ENCODE measurements at places on chromosomes 5 and 9.

- DNase-seq = no peak
Measured at GRCh38 chr5:31478901-31479300, 53.0 kb downstream of the DROSHA start.

- no peak for DNase-seq
Measured at GRCh38 chr9:2677915-2678889, 39.1 kb upstream of the KCNV2 start.

- DNase-seq = no peak
Measured at GRCh38 chr5:54766748-54767147, 218.6 kb downstream of the ESM1 start.

DNA sequence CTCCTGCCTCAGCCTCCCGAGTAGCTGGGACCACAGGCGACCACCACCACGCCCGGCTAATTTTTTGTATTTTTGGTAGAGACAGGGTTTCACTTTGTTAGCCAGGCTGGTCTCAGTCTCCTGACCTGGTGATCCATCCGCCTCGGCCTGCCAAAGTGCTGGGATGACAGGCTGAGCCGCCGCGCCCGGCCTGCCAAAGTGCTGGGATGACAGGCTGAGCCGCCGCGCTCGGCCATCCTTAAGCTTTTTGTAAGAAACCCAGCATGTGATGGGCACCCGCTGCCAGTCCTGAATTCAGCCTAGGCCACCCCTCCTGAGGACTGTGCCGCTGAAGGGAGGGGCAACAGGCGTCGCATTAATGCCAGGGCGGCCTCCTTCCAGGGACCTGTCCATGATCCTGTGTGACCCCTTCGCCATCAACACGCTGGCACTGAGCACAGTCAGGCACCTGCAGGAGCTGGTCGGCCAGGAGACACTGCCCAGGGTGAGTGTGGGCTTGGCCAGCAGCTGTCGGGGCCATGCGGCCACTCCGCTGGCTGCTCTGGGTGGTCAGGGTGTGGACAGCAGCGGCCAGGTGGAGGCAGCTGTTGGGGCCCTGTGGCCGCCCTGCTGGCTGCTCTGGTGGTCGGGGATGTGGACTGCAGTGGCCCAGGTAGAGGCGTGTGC lies 10.5 kb downstream of the NELFB start:
- DNase-seq = peak; percentile 48

DNA sequence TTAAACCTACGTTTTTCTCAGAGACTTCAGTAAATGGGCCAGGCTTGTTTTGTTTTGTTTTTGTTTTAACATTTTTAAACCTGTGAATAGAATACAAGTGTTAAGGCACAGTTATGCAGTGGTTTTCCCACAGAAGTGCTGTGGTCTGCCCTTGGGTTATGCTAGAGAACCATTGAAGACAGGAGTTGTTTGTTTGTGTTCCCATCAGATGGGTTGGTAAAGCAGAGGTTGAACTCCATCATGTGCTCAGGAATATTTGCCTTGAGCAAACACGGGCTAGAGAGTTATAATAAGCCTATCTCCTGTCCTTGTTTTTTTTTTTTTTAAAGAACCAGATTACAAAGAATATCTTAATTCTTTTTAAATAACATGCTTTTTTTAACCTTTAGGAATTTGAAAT lies 28.5 kb downstream of the RHOBTB3 start:
- no peak for DNase-seq

- DNase-seq = no peak
Measured at GRCh38 chr9:125521462-125522327, 185.3 kb downstream of the MAPKAP1 start.

- DNase-seq = no peak
Measured at GRCh38 chr5:154365823-154366222, 80.0 kb upstream of the SAP30L start.

- no peak for DNase-seq
Measured at GRCh38 chr9:7071916-7072315, 314.1 kb downstream of the KDM4C start.

GRCh38 chr5:78526049-78526525 lies 122.5 kb downstream of the LHFPL2 start:
- DNase-seq = no peak

- DNase-seq = no peak
Measured at GRCh38 chr9:108053555-108054061, 564.0 kb upstream of the KLF4 start.

DNA sequence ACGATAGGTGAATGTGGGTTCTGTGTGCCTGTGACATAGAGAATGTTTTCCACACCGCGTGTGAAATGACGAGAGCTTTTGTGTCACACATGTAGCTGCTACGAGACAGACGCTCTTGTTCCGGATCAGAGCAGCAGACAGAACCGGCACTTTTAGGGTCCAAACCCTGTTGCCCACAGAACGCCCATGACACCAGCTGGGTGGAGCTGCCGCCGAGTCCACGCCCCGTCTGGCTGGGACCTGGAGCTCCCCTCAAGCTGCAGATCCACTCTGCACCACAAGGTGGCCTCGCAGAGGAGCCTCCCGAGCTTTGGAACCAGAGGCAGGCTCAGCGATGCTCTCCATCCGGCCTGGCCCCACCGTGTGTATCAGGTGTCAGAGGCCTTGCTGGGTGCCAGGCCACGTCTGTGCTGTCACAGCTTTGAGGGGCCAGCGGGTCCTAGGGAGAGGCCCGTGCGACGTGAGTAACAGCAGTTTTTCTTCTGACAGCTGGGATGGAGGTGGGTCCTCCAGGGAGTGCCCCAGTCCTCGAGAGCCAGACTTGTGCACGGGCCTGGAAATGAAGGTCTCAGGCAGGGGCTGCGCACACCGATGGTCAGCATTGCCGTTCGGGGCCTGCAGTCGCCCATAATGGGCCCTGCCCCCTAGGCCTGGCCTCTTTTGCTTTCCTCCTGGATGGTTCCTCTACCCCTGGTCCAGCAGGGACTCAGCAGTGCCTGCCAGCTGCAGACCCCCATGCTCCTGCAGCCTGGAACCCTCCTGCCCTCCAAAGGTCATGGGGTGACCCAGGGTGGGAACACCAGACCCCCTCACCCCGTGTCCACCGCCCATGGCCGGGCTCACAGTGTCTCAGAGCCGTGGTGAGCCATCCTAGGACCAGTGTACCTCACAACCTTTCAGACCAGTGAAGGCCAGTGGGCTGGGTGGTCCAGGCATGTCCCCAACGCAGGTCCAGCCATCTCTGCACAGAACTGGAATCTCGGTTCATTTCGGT lies 2.5 kb upstream of the LRRC14B start:
- peak; percentile 93 for DNase-seq

GRCh38 chr5:149358294-149358651 lies 427 bp downstream of the PCYOX1L start:
- no peak for DNase-seq

DNA sequence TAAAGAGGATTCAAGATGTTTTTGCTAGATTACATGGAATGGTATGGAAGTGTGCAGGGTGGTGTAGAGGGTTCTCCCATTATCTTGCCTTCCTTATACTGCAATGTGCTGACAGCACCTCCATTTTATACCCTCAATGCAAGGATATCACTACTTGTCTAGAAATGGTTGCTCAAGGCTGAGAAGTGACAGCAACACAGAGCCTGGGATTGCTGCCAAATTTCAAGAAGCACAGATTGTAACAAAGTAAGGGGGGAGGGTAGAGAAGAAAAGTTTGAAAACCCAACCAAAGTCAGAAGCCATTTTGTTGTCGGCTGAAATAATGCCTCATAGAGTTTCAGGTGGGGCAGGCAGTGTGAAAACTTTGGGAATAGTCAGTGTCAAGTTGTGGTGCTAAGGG lies 29.8 kb downstream of the PCDHAC2 start:
- DNase-seq = no peak

GRCh38 chr5:68196876-68197275 lies 18.7 kb upstream of the PIK3R1 start:
- no peak for DNase-seq

DNA sequence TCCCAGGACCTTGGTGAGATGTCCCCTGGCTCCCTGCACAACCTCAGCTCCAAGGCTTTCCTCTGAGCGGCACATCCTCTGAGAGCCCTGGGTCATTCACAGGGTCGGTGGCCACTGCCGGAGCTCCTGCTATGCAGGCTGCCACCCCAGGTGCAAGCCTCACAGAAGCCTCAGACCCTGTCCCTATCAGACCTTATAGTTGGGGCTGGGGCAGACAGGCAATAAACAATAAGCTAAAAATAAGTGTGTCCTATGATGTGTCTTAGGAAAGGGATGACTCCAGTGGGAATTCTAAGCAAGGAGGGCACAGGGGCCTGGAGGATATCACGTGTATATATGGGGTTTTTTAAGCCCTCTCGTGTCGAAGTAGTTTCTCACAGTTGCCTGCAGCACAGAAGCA lies 91.3 kb downstream of the SYK start:
- DNase-seq = no peak

GRCh38 chr9:84318981-84319380 lies 21.6 kb downstream of the SLC28A3 start:
- DNase-seq = no peak

DNA sequence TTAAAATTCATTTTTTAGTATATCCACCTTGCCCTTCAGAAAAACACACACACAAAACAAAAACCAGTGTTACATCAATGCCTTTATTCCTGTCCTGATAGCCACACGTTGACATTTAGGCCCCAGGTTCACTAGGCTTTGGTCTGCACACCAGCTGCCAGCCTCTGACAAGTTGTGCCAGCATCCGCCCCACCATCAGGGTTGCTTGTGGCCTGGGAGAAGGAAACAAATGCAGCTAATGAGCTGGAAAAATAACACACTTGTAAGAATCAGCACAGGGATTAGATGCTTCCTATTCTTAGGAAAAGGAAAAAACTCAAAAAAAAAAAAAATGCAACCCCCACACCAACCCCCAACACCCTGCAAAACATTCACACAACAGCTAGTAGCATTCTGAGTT lies 404.0 kb upstream of the GRIA1 start:
- DNase-seq = no peak

- DNase-seq = no peak
Measured at GRCh38 chr9:133050781-133051180, 11.0 kb upstream of the CEL start.

DNA sequence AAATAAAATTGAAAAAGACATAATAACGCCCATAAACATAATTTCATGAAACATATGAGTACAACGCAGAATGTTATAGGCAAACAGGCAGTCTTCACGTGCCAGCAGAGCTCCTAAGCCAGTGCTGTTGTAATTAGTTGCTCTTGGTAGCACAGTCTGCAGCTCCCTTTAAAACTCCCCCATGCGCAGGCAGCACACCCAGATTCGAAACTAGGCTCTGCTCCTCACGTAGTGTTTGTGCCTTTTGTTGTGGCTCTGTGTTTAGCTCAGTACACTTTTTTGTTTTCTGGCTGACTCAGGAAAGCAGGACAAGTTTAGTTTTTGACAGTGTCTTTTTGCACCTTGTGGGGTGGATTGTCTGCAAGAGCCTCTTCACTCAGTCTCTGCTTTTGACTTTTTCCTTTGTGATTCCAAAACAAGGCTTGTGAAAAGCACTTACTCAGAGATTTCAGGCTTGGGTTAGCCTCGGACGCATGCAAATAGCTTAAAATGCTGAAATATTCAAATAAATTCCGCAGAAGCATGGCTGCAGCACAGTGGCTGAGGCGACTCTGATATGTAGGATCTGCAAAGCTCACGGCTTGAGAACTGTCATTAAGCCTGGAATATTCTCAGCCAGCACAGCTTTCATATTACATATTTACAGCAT lies 113.6 kb downstream of the IRX1 start:
- no peak for DNase-seq

- no peak for DNase-seq
Measured at GRCh38 chr5:90477073-90477472, 2.4 kb downstream of the POLR3G start.

- DNase-seq = peak; percentile 91
Measured at GRCh38 chr9:81389569-81389993, 299.8 kb downstream of the TLE1 start.

- peak; percentile 67 for DNase-seq
Measured at GRCh38 chr9:113386571-113387393, 10.0 kb upstream of the HDHD3 start.

- DNase-seq = no peak
Measured at GRCh38 chr5:168879929-168880328, 300.8 kb upstream of the PANK3 start.

- no peak for DNase-seq
Measured at GRCh38 chr5:35741971-35742370, 114.7 kb upstream of the IL7R start.

DNA sequence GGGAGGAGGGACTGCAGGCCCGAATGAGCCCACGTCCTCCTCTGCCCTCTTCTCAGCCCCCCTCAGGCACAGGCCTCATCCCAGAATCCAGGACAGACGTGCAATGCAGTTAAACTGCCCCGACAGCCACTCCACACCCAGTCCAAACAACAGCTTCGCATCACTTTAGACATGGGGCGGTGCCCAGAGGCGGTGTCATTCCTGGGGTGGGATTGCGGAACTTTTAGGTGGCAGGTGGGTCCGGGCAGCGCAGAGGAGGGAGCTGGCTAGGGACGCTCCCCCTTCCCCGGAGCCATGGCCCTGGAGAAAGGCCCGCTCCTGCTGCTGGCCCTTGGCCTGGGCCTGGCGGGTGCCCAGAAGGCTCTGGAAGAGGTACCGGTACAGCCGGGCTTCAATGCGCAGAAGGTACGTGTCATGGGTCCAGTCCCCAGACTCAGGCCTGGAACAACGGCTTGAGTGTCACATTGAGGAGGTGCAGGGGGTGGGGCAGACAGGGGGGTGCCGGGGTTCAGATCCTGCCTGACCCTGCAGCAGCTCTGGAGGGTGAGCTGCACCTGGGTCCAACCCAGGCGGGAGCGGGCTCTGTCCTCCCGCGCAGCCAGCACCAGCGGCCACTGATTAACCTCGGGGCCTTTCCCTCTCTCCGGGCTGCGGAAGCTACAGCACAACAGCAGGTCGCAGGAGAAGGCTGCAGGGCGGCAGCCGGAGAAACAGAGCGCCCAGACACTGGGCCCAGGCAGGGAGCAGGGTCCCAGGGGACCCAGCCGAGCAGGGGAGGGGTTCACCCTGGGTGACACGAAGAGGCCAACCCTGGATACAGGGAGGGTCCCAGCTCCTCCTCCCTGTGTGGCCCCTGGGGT lies 25.2 kb downstream of the GLT6D1 start:
- no peak for DNase-seq

DNA sequence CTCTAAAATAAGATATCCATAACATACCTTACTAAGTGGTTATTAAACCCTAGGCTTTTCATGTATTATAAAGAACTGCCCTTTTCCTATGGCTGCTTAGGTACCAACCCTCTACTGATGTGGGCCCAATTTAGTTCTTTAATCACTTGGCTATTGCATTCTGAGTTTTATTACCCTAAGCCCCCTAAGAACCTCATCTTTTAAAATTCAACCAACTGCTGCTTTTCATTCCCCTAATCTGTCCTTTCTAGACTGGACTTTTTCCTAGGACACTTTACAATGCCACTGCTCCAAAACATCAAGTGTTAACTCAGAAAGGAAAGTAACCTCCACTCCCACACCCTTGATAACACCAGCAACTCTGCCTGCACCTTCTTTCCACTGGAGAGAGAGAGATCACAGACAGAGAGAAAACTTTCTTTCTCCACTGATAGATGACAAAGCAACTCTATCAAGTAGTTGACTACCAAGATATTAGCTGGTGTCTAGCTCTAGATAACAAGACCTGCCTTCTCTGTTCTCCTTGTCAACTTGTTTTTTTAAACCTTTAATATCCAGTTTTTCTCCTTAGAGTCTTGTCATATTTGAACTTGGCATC lies 27.3 kb downstream of the ELL2 start:
- no peak for DNase-seq
